HepG2 (cell line): ENCODE measurements at places on chromosomes 7 and 10.

- DNase-seq: no peak
These were observed 81.4 kb downstream of the GOLGA7B start for GRCh38 chr10:97931041-97931440.

- DNase-seq: peak; percentile 25
These were observed 881 bp upstream of the SSBP1 start for GRCh38 chr7:141737118-141737835.

DNA sequence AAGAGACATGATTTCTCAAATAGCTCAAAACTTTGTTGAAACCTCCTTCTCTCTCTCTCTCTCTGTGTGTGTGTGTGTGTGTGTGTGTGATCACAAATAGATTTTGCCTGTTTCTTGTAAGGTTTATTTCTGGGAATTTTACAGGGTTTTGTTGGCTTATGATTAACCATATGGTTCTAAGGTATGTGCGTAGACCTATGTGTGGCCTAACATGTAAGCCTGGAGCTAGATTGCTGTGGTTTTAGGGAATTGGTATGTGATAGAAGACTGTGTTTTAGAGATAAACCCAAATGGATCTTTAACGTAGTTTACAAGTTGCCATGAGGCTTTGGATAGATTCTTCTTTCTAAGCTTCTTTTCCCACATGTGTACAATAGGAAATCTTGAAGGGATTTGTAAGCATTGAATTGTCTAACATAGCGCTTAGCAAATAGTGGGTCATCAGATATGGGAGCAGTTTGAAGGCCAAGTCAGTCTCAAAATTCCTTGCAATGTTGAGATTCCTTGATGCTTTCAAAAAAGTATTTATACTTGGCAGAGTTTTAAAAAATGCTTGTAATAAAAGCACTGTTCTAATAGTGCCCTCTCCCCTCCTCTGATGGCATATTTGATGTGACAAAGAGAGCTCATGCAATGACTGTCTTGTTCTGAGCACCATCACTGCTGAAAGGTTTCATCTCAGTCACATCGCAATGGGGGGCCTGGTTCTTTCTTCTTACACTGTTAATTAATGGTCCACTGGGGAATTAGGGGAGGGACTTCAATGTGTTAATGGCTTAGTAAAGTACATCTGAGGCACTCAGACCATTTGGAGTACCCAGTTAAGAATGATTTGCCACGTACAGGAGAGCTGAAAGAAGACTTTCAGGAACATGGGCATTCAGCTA is 118.2 kb downstream of the SNX10 start:
- DNase-seq: no peak

- DNase-seq: no peak
These were observed 124.8 kb upstream of the PRKCQ start for GRCh38 chr10:6704896-6705295.

DNA sequence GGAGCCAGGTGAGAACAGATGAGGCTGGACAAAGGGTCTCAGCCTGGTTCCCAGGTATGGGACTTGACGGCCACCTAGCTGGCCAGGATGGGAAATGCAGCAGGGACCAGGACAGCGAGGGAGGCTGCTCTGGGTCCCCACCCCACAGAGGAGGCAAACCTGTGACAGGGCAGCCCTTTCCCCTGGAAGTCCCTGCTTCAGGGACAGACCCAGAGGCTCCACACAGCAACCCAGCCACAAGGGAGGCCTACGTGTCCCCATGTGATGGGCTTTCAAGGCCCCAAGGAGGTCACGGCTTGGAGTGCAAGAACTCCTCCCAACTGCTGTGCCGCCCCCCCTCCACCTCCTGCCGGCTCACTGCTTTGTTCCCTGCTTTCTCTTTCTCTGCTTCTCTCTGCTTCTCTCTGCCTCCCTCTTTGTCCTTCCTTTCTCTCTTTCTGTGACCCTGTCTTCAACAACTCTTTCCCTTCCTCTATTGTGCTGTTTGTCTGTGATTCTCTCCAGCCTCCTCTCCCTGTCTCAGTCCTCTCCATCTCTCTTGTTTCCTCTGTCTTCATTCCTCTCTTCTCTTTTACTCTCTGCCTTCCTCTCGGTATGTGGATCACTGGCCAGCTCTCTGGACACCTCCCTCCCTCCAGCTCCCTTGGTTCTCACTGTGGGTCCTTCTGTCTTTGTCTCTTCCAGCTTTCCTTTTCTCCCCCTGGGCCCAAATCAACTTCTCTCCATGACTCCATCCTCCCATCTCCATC is 9.6 kb upstream of the EIF5AL1 start:
- DNase-seq: peak; percentile 26

DNA sequence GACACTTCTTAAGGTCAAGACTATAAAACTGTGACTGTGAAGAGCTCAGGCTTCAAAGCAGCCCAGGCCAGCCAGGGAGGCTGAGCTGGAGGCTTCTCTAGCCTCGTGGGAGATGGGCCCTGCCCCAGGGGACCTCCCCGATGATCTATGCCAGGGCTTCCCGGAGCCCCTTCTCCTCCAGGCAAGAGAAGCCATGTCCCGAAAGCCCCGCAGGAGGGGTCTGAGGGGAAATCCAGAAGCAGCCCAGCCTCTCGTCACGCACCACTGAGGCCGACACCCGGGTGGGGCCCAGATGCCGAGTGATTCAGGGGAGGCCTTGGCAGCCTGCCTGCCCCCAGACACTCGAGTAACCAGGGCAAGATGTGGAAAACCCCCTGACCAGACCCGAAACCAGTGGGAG is 63.7 kb downstream of the PROSER2 start:
- DNase-seq: no peak

DNA sequence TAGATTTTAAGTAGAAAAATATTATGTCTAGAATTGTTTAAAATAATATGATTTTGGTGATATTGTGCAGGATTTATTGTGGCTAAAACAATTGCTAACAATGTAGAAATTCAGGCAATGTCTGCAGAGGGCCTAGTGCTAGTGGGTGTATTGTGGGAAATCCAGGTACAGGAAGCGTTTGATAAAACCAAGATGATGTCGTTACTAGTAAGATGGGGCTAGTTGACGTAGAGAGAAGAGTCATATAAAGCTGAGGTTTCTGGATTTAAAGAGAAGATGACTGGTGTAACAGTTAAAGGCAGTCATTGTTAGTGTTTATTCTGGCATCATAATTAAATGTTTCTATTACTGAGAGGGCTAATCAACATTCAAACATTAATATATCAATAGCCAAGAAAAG is 43.5 kb downstream of the ADK start:
- DNase-seq: no peak

DNA sequence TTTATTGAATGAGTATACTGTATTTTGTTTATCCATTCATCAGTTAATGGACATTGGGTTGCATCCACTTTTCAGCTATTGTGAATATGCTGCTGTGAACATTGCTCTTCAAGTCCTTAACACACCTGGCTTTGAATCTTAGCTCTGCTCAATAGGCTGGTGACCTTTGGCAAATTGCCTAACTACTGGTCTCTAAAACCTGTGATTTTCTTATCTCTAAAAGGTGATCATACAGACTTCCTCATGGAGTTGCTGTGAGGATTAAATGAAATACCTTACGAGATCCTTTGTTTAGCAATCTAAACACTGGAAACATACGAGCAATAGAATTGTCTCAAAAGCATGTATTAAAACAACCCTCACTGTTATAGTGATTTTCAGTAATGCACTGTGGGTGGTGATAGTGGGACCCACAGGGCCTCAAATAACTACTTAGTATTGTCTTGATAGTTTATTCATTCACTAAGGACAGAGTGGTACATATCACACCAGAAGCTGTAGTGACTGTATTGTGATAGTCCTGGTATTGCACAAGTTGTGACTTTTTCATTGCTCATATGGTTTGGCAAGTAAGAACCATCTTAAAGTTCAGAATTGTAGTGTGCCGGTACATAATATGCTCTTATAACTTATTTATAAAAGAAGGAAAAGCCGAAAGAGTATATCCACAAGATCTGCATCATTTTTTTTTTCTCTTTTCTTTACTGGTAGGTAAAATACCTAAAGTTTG is 257.6 kb downstream of the EXOC4 start:
- DNase-seq: no peak

GRCh38 chr7:23968791-23969190 is 258.8 kb downstream of the STK31 start:
- DNase-seq: no peak

DNA sequence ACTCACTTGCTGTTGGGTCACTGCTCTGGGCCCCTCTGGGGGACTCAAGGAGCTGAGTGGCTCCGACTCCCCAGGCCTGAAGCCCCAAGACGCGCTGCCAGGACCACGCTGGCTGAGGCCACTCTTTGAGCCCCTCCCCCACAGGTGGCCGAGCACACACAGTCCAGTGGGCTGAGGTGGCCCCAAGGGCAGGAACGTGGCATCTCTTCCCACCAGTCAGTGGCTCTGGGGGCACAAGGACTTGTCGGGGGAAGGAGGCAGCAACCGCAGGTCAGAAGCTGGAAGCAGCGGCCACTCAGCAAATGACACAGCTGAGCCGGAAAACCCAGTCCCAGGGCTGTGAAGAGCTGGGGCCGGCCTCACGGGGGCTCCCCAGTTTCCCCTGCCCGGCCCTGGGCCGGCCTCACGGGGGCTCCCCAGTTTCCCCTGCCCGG is 24.1 kb downstream of the GRIFIN start:
- DNase-seq: peak; percentile 20

DNA sequence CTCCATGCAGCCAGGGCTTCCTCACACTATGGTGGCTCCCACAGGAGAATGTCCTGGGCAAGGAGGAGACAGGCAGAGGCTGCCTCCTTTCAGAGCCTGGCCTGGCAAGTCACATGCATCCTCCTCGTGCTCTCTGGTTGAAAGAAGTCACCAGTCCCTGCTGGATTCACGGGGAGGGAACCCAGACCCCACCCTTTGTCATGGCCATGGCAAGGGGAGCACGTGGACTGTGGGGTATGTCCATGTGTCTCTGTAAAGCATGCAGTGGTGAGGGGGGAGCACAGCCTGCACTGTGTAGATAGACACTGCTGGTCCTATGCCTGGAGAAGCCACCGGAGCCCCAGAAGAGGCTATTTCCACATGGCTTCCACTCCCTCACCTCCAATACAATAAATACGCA is 225.0 kb downstream of the TCERG1L start:
- peak; percentile 18 for DNase-seq

- peak; percentile 70 for DNase-seq
These were observed 52.8 kb downstream of the DLG5 start for GRCh38 chr10:77873536-77874380.

- DNase-seq: no peak
These were observed 60.3 kb downstream of the RASGEF1A start for GRCh38 chr10:43206391-43207235.

- DNase-seq: no peak
These were observed 176.8 kb upstream of the AGK start for GRCh38 chr7:141374425-141374824.

DNA sequence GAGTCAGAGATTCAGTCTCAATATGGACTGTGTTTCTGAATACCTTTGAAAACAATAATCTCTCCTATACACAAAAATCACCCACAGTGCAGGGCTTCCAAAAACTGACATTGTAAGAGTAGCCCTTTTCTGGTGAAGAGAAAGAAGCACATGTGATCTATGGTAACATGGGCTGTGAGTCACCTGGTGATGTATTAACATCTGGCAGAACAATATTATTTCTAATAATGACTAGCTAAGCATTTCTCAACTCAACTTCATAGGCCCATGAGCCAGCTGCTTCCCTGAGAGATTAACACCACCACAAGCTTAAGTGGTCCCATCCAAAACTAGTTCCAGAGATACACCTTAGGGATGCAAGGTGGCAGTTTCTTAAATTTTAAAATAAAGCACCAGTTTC is 331.0 kb upstream of the NRP1 start:
- no peak for DNase-seq

DNA sequence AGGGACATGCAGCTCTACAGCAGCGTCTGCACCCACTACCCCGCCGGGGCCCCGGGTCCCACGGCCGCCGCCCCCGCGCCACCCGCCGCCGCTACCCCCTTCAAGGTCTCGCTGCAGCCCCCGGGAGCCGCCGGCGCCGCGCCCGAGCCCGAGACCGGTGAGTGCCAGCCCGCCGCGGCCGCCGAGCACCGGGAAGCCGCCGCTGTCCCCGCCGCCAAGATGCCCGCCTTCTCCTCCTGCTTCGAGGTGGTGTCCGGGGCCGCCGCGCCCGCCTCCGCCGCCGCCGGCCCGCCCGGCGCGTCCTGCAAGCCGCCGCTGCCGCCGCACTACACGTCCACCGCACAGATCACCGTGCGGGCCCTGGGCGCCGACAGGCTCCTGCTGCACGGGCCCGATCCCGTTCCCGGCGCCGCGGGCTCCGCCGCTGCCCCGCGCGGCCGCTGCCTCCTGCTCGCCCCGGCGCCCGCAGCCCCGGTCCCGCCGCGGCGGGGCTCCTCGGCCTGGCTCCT is 631 bp downstream of the OTUD1 start:
- DNase-seq: no peak

GRCh38 chr7:43211693-43212092 is 99.2 kb downstream of the HECW1 start:
- no peak for DNase-seq

DNA sequence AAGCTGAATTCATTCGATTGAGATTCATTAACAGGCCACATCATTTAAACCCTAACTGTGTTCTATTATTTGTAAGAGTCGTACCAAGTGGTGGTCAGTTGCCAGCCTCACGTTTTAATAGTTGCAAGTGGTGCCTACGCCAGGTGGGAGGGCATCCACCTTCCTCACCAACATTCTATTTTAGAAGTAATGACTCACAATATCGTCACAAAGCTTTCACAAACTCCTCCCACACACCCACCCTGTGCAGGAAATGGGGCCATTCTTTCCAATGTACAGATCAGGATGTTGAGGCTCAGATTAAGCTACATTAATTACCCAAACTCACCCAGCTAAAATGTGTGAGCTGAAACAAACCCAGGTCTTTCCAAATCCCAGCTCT is 77.3 kb upstream of the SAMD8 start:
- DNase-seq: no peak

- no peak for DNase-seq
These were observed 64.4 kb upstream of the CARD11 start for GRCh38 chr7:3107889-3108570.

- no peak for DNase-seq
These were observed 11.1 kb downstream of the DPY19L1 start for GRCh38 chr7:35026150-35026549.

- no peak for DNase-seq
These were observed 57.5 kb downstream of the TRRAP start for GRCh38 chr7:98935811-98936210.

GRCh38 chr10:133151543-133151972 is 8.5 kb upstream of the KNDC1 start:
- no peak for DNase-seq

GRCh38 chr10:93077860-93078337 is 4.2 kb downstream of the CYP26A1 start:
- no peak for DNase-seq

DNA sequence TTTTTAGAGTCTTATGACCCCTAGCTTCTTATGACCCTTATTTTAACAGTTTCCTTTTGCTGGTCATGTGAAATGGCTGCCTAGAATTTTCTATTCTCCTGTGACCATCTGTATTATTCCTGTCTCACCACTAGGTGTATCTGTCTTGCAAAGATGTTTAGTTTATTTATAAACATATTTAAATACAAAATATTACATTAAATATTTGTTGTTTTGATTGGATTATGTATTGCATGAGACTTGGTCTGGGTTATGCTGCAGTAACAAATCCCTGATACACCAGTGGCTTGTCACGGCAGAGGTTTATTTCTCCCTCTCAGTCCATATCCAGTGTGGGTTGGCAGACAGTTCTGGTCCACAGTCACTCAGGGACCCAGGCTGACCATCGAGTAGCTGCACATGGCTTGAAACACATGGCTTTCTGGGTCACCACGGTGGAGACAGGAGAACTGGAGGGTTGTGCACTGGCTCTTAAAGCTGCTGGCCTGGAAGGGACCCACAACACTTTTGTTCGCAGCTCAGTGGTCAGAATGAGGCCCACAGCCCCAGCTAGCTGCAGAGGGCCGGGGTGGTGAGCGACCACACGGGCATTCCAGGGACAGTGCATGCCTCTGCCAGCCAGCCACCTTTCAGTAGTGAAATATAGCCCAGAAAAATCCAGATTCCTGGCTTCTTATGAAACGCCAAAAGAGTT is 7.4 kb downstream of the RASSF4 start:
- no peak for DNase-seq
